Activated T-cell treated with anti-CD3 and anti-CD28 coated beads for 24 hours (primary cell): ENCODE measurements at places on chromosomes 5 and 9.

DNA sequence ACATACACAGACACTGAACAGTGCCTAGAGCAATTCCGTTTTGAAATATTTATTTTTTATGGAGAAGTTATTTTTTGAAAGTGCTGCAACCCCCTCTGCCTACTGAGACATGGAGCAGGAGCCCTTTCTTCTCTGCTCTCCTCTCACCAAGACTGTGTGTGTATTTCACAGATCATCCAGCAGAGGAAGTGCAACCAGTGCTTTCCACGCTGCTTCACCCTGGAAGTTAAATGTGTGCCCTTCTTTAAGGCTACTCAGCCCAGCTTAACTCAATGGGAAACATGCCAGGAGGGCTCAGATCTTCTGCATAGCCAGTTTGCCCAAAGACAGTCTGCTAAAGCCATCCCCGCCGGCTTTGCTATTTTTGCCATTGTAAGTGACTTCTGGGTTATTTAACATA lies 606.3 kb downstream of the TLE1 start:
- no peak for DNase-seq

GRCh38 chr5:9698841-9699240 lies 68.7 kb upstream of the TAS2R1 start:
- no peak for DNase-seq

DNA sequence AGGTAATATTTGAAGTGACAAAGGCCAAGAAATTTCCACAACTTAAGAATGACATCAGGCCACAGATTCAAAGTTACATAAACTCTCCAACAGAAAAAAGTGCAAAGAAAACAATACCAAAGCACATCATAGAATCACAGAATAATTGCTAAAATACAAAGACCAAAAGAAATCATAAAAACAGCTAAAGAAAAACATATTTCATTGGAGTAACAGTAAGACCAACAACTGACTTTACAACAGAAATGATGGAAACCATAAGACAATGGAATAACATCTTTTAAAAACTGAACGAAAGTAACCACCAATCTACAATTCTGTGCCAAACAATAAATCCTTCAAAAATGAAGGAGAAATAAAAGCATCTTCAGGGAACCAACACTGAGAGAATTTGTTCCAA lies 38.3 kb downstream of the ZDHHC21 start:
- DNase-seq, result no peak

- peak; percentile 65 for DNase-seq
Observed at GRCh38 chr9:126611592-126612325, 2.0 kb upstream of the LMX1B start.

DNA sequence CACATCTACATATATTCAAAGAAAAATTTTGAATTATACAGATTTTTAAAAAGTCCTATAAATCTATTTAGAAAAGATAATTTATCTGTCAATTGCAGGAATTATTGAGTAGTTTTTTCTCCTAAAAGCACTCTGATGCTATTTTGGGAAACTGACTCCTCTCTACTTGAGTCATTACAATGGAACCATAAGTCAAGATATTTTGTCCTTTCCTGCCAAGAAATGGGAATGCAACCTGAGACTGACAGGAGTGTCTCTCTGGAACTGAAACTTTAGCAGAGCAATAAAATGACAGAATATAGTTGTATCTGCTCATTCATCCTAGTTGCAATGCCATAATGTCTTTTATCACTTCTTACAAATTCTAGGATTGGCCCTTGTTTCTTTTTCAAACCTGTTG lies 48.6 kb downstream of the CARTPT start:
- no peak for DNase-seq

DNA sequence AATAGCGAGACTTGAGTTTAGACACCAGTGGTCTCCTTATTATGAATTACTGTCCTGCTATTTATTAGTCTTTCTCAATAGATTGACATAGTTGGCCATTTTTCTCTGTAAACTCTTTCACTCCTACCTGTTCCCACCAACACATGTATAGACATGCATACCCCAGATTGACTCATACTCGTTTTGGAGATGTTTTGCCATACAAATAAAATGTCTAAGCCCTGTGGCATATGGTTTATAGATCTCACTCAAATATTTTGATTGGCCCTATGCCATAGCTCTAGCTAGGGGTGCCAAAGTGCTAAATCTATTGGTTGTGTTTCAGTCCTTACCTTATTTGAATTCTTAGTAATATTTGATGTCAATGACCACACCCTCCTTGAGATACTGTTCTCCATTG lies 42.3 kb downstream of the CAMK4 start:
- DNase-seq, result no peak

DNA sequence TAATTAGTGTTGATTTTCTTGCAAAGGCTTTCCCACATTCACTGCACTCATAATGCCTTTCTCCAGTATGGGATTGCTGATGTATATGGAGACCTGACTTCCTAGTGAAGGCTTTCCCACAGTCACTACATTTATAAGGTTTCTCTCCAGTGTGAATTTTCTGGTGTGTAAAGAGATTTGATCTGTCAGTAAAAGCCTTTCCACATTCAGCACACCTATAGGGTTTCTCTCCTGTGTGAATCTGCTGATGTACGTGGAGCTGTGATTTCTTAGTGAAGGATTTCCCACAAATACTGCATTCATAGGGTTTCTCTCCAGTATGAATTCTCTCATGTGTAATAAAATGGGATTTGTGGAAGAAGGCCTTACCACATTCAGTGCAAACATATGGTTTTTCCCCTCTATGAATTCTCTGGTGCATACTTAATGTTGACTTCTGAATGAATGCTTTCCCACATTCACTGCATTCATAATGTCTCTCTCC lies 31.1 kb downstream of the ZNF484 start:
- no peak for DNase-seq

- no peak for DNase-seq
Observed at GRCh38 chr9:27335075-27335474, 38.1 kb upstream of the EQTN start.

GRCh38 chr5:125317536-125317995 lies 571.1 kb upstream of the ZNF608 start:
- no peak for DNase-seq

- no peak for DNase-seq
Observed at GRCh38 chr9:96342571-96343245, 40.7 kb upstream of the HSD17B3 start.

DNA sequence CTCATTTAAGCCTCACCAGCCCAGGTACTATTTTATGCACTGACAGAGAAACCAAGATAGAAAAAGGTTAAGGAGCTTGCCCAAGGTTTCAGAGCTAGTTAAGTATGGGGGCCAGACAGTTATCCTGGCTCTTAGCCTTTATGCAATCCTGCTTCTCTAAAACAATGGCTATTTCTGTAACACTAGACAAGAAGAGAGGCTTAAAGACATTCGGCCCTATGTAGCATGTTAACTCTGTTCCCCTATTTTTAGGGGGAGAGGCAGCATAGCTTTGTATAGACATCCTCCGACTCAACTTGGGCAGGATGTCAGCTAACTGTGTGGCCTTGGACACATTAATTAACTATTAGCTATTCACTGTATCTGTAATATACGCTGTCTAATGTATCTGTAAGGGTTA lies 54.6 kb downstream of the LHFPL2 start:
- DNase-seq, result no peak

DNA sequence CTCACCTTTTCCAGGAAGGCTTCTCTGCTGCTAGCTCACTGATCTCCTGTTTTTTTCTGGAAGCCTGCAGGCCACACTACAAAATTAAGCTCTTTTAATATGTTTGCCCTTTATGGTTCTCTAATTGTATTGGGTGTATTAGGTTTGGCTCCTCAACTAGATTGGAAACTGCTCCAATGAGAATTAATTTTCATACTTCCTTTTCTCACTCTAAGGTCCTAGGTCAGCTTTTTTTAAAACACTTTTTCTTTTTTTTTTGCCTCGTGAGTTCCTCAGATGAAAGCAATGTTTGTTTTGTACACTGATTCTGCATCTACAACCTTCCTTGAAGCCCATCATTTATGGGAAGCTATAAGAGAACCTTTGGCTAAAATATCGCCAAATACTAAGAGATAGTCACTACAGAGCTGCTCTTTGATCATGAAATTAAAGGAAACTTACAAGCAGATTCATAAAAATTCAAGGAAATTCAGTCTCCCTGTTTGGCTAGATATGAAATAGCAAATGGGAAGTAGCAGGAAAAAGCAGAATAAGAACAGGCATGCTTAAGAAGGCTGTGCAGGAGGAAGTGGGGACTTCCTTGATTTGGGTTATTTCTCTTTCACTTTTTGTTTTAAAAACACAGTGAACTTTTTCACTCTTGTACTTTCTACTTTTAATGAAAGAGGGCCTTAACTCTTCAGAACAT lies 55.2 kb upstream of the FYB1 start:
- DNase-seq, result no peak

DNA sequence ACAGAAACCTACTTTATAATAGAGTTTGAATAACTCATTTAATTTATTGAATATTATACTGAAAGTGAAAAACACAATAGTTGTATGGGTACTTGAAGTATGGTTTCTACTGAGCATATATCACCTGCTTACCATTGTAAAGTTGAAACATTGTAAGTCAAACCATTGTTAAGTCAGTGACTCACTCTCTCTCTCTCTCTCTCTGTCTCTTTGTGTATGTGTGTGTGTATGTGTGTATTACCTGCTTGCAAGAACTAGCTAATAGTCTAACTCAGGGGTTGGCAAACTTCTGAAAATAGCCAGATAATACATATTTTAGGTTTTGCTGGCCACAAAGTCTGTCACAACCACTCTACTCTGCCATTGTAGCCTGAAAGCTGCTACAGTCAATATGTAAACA lies 564.3 kb upstream of the ZNF608 start:
- DNase-seq, result no peak

- DNase-seq, result no peak
Observed at GRCh38 chr5:75886706-75887105, 169.5 kb upstream of the POC5 start.

DNA sequence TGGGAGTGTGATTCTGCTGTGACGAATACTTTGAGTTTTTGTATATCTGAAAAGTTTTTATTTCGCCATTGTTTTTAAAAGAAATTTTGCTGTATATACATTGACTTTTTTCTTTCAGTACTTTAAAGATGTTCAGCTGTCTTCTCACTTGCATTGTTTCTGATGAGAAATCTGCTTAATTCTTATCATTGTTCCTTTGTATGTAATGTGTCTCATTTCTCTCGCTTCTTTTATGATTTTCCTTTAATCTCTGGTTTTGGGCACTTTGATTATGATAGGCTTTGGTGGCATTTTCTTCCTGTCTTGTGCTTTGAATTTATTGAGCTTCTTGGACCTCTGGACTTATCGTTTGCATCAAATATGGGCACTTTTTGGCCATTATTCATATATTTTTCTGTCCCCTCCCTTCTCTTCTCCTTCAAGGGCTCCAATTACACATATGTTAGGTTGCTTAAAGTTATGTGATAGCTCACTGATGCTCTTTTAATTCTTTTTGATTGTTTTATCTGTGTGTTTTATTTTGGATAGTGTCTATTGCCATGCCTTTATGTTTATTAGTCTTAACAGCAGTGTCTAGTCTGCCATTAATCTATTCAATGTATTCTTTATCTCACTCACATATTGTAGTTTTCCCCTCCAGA lies 30.6 kb downstream of the STX17 start:
- no peak for DNase-seq

GRCh38 chr9:32424616-32425015 lies 40.2 kb downstream of the ACO1 start:
- DNase-seq, result no peak

GRCh38 chr9:18997151-18997550 lies 35.9 kb downstream of the SAXO1 start:
- no peak for DNase-seq

DNA sequence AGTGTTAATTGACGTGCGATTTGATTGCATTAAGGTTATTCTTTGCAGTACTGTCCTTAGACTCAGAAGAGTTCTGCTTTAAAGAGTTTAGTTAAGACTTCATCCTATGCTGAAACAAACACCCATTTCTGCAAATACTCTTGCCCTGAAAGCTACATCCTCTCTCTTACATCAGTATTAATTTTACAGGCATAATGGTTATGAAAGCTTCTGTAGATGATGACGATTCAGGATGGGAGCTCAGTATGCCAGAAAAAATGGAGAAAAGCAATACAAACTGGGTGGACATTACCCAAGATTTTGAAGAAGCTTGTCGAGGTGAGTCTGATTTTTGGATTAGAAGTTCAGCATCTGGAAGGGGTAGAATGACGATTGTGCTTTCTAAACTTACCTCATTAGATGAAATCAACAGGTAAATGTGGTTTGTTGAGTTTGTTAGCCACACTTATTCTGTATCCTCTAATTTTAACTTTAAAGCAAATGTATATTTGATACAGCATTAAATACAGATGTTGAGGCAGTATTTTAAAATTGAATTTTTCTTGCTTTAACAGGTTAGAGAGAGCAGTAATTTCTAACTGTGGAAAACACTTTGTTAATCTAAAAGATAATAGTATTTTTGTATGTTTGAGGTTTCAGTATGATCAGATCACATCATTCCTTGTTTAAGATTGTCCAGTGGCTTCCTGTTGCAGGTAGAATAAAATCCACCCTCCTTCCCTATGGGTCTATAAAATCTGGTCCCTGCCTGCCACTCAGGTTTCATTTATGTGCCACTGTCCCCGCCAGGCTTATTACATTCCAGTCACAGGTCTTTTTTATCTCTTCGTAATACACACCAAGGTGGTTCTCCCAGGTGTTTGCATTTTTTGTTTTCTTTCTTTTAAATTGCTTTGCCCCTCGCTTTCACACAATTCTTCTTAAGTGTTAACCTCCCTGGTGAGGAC lies 1.3 kb downstream of the NAA35 start:
- DNase-seq, result no peak

- no peak for DNase-seq
Observed at GRCh38 chr5:170217831-170218230, 15.0 kb upstream of the C5orf58 start.

DNA sequence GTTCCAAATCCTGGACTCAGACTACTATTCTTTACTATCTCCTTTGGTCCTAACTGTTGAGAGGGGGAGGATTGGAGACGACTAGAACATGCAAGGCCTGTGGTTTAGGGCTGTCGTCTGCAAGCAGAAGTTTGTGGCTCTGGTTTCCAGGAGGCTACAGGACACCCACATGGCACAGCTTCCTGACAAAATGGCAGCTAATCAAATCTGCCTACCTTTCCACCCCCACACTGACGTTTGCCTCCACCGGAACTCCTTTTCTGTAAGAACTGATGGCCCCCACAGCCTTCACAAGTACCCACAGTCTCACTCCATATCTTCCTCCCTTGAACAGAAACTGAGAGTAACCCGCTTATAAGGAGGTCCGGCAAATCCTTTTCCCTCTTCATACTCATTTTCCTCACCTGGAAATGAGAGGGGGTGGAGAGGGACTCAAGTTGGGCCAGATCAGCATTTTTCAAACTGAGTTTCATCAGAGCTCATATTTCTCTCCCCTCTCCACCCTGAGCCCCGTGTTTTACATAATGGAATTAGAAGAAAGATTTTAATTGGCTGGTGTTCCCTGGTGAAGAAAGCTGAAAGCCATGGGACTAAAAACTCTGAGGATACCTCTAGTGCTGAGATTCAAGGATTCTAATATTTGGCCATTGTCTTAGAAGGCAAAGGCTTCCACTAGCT lies 5.2 kb downstream of the SLC31A2 start:
- DNase-seq, result no peak

GRCh38 chr5:27503813-27504212 lies 465.4 kb upstream of the CDH9 start:
- DNase-seq, result no peak
